GM12864 (cell line): ENCODE measurements at places on chromosomes 11 and 22.

DNA sequence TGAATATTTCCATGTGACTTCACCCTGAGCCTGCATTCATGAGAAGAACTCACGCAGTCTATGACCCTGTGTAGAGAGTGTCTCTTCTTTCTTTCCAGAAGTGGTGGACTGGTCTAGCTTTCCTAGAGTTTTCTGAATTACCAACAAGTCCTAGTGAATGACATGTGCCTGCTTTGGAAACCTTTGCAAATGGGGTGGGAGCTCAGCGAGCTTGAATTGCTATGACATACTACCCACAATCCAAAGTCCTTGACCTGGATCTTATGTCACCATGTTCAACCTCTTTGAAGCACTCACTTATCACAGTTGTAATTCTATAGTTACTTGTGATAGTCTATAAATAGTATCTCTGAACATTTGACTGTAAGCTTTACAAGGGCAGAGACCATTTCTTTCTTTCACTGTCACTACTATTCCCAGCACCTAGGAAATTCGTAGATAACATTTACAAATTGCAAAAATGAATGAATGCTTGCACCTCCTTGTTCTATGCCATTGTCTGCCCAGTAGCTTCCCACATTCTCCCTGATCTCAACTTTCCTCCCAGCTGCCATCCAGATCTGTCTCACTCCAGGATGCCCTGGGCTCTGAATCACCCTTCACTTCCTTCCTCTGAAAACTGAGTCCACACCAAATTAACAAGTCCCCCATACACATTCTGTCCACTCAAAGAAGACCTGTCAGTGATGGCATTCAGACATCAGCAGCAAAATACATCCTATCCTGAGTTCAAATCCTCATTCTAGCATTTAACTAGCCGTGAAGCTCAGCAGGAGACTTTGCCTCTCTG, 201.9 kb upstream of the SESN3 start:
- DNase-seq, result no peak

- DNase-seq, result no peak
Observed at GRCh38 chr22:27670701-27671412, 130.7 kb downstream of the MN1 start.

- no peak for DNase-seq
Observed at GRCh38 chr22:43205748-43206508, 19.0 kb upstream of the TTLL12 start.

DNA sequence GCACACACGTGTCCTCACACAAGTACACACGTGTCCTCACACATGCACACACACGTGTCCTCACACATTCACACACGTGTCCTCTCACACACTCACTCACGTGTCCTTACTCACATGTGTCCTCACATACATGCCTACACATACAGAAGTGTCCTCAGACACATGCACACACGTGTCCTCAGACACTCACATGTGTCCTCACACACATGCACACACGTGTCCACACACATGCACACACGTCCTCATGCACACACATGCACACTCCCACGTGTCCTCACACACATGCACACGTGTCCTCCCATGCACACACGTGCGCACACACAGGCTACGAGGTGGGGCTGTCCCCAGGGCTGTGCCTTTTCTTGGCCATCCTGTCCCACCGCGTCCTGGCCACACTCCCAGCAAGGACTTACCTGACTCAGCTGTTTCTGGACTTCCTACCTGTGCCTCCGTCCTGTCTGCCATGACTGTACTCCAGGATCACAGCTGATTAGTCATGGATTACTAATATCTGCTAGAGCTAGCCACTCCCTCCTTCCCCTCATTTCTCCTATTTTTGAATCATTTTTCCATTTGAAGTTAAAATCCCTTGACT, 990.2 kb downstream of the BRD1 start:
- DNase-seq, result no peak

DNA sequence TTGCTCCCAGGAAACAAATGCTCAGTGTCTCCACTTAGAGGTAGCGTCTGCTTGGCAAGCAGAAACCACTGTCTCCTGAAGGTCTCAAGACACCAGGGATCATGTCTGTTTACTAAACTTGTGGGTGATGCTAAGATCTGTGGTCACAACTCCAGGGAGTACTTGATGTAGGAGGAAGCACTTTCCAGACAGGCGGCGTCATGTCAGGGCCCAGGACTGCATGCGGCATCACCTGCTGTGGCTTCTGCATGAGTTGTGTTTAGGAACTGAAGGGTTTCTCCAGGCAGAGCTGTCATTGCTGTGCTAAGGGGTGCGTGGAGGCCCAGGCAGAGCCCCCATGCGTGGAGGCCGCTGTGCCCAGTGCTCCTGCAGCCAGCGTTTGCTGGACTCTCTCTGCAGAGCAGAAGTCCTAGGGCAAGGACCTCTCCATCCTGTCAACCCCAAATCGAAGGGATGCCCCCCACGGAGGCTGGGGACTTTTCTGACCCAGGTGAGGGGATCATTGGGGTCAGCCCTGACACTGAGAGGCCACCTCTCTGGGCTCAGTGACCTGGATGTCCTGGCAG, 8.1 kb upstream of the PANX2 start:
- no peak for DNase-seq

- DNase-seq, result no peak
Observed at GRCh38 chr11:64466115-64466718, 107.3 kb downstream of the RPS6KA4 start.

GRCh38 chr11:119087747-119088241, 3.1 kb downstream of the HMBS start:
- DNase-seq, result no peak

DNA sequence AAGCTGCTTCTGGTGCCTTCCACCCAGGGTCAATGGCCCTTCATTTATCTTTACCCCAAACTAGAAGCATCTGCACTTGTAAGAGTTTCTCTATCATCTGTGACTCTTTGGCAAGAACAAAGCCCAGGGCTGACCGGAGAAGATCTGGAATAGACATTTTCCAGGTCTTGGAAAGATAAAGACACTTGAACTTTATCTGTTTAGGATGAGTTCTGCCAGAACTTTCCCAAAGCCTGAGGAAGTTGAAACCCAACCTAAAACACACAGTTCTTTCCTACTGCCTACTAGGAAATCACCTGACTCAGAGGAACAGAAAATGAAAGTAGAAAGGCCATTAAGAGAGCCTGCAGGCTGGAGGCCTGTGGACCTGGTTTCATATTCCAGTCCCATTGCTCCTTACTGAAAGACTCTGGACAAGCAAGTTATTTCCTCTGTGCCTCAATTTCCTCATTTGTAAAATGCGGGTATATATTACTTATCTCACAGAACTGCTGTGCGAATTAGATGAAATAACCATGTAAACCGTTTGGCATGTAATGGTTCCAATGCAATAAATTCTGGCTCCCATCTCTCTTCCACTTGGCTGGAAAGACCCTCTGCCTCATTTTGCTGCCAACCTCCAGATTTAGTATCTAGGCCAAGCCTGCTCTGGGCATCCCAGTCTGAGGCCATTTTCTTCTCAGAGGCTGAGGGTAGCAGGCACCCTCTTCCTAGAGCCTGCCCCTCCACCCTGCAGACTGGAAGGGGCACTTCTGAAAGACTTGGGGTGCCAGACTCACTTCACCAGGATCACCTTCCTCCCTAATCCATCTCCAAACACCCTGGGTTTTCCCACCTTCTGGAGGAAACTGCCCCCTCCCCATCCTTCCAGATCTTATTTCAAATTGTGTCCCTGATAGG, 1.2 kb downstream of the UBE2L6 start:
- DNase-seq, result no peak

DNA sequence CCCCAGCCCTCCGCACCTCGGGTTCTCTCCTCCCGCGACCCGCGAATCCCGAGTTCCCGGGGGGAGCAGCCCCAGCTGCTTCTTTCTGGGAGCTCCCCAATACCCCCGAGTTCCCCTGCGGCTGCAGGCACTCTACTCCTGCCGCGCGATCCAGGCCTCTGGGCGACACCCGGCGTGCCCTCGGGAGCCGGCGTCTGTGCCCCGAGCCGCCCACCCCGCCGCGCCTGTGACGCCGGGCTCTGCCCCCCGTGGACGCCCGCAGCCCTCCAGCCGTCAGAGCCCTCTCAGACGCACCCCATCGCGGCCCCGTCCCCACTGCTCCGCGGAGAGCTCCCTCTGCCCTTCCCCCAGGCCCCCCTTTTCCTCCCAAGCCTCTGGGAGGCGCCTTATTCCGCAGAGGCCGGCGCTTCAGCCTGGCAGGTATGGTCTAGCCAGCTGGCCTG, 422 bp downstream of the GLB1L2 start:
- DNase-seq, result no peak

DNA sequence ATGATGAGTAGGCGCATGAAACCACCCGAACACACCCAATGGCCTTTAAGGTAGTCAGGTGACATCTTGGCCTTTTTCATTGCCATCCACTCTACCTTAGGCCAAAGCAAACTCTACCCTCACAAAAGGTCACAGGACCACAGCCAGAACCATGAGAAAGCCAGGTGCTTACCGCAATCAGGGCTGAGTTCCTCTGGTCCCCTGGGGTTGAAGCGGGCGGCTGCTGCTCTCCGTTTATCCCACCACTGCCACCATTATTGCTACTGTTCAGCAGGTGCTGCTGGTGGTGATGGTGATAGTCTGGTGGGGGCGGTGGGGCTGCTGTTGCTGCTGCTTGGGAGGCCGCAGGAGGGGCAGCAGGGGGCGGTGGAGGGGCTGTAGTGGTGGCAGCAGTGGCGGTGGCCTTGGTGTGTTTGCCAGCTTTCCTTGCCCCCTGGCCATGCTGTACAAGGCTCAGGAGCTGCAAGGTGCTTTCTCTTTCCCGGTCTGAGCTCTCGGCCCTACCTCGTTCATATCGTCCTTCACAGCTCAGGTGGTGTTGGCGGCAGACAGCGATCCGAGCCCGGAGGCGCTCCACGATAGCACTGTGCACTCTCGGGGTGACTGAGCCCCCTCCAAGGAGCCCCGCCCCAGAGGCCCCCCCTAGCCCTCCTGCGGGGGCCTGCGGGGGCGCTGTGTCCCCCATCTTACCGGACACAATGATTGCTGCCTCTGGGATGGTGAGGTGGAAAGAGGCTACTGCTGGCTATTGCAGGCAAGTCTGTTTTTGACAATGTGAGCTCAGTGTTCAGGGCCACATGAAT, 1.6 kb downstream of the MAML2 start:
- DNase-seq, result no peak

DNA sequence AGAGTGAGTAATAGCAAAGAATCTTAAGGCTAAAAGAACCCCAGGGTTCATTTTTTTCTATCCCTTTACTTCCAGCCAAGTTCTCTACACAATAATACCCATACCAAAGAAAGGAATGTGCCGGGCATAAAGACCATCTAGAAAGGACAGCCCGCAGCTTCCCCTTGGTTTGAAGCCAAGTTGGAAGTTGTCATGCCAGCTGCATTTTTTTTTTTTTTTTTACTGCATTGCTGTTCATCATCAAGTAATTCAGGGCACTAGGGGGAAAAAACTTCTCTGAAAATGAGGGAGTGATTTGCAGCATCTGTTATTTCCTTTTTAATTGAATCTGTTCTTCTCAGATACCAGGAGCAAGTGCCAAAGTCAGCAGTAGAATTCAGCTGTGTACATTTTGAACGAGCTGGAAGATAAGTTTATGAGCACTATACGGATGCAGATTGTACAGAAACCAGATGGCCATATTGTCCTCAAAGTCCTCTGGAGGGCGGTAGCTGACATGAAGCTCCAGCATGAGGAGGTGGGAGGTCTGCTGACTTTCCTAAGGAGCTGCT, 56.4 kb downstream of the UBASH3B start:
- DNase-seq, result no peak

- DNase-seq, result no peak
Observed at GRCh38 chr11:116145187-116145865, 627.5 kb downstream of the BUD13 start.

GRCh38 chr11:111335549-111335948, 37.2 kb downstream of the POU2AF3 start:
- DNase-seq, result no peak

- DNase-seq, result no peak
Observed at GRCh38 chr11:109184376-109184775, 237.6 kb upstream of the C11orf87 start.

DNA sequence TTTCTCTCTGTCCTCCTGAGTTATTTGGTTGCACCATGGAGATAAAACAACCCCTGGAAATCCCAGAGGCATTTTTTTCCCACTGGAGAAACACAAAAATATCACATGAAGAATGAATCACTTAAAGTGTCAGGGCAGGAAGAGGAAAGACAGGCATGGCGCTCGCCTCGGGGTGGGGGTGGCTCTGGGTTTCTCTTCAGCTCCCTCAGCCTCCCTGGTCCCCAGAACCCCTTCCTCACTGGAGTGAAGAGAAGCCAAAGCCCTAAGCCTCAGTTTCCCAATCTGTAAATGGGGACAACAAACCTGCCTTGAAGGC, 938 bp downstream of the SHISAL1 start:
- no peak for DNase-seq

- no peak for DNase-seq
Observed at GRCh38 chr11:132655187-132655855, 877.0 kb downstream of the OPCML start.

- no peak for DNase-seq
Observed at GRCh38 chr22:48836673-48837340, 990.9 kb downstream of the BRD1 start.

- DNase-seq, result no peak
Observed at GRCh38 chr11:33620423-33621171, 80.0 kb downstream of the C11orf91 start.

- no peak for DNase-seq
Observed at GRCh38 chr11:79466411-79466810, 25.6 kb upstream of the TENM4 start.

DNA sequence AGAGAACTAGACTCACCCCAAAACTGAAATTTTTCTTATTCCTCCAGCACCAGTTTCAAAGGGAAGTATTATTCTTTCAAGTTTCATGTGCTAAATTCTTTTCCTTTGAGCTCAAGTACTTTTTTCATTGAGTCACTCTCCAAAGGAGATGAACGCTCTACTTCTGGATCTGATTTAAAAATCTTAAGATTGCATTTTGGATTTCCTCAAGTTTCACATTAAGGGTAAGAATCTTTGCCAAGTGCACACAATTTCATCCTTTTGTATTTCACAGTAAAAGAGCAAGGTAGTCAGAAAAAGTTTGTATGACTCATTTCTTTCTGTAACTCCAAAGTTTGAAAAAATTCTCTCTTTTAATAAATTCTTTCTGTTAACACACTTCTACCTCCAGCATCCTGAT, 435.5 kb downstream of the RAB38 start:
- DNase-seq, result no peak

DNA sequence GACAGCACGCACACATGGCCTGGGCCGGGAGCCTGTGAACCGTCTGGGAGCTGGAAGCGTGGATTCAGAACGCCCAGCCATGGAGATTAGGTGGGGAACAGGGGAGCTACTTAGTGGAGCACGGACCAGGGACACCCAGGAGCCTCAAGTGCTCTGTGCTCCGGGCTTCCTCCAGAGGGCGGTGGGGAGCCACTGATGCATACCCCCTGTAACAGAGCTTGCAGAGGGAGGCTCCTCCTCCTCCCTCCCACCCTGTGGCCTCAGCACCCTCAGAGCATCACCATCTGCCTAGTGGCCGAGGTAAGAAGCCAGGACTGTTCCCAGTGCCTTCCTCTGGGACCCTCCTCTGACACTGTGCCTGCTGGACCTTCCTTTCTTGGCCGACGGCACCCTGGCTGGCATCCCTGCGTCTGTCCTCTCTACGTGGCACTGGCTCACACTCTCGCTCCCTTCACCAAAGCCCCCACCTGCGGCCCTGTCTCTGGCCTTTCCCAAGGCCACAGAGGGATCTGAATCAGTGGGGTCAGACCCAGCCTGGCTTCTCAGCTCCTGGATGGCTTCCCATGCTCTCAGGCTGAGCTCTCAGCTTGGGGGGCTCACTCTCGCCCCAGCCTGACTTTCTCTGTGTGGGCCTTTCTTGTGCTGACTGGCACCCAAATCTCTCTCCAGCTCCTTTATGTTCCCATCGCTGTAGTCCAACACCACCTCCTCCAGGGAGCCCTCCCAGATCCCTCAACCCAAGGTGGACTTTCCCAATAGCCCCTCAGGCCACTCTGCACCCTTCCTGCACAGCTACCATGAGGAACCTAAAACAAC, 780.9 kb downstream of the BRD1 start:
- DNase-seq, result peak; percentile 1

- no peak for DNase-seq
Observed at GRCh38 chr11:10317151-10317755, 12.4 kb downstream of the ADM start.
